ENCODE measurements at places on chromosomes 2 and 18.

GRCh38 chr2:181305301-181306123 lies 151.7 kb upstream of the ITGA4 start:
- no peak for DNase-seq

GRCh38 chr2:88692187-88692586 lies 714 bp downstream of the RPIA start:
- DNase-seq, result peak; percentile 16

DNA sequence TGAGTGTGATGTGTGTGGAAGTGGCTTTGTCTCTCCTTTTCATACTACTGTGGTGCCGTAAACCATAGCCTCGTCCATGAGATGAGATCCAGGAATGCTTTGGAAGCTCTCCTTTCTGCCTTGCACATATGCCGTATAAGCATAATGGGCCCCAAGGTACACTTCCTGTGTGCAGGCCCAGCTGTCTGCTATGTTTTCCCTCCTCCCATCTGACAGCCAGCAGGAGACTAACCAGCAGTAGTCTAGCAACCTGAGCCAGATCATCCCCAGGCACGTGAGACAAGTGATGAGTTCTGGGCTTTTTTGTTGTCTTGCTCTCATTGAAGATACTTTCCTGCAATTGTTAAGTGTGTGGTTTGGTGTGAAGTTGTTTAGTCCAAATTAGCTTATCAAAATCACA lies 555.5 kb upstream of the LRRTM4 start:
- DNase-seq, result no peak

DNA sequence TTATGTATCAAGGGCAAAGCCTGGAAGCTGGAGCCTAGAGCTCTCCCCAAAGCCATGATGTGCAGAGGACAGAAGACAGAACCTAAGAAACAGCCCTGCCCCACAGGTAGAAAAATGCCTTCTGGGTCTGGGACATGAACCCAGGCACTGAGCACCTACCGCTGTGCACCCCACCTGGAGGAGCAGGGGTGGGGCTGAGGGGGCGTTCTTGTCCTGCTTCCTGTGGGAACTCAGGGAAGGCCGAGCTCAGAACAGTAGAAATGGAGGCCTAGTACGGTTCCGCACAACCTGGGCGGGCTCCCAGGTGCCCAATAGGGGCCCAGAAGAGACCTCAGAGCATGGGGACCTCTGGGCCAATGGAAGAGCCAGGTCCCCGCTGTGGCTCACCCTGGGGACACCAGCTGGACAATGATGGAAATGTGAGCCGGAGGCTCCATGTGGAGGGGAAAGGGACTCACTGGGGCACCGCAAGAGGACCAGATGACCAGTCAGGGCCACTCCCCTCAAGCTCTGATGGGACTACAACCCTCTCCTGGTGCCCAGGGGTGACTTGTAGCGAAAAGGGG lies 3.2 kb downstream of the CRACDL start:
- DNase-seq, result no peak

DNA sequence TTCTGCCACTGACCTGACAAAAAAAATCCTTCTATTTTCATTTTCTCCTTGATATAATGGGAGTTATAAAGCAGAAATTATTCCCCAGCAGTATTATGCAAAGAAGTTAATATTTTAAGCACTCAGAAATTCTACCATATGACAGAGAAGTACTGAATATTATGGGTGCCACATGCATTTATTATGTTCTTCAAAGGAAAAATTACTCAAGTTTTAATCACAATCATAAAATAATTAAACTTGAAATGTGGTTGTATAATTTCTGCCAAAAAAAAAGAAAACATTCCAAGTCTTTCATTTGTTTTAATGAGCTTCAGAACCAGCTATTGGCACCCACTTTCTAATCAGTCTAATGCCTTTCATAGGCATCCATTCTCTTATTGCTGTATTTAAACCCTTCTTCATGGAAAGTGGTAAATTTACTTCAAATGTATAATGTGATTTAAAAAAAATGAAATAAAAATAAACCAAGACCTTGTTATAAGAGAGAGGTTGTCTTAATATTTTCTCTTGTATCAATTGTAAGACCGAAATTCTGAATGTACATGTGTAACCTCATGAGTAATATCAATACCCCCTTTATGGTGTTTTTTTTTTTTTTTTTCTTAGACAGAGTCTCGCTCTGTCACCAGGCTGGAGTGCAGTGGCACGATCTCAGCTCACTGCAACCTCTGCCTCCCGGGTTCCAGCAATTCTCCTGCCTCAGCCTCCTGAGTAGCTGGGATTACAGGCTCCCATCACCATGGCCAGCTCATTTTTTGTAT lies 302.3 kb downstream of the IRS1 start:
- no peak for DNase-seq
